ENCODE measurements at places on chromosomes 1 and 21.

DNA sequence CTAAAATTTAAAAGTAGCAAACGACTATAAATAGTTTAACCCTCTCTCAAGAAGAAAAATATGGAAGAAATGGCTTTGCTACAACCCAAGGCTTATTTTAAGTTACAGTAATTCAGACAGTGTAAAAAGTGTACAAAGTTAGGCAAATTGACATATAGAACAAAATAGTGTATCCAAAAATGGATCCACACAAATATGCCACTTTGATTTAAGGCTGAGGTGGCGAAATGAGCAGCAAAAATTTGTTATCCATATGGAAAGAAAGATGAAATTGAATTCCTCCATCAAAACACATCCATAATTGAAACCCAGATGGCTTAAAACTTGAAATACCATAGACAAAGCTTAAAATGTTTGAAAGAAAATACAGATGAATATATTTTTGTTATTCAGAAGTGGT lies 540.8 kb downstream of the BRINP3 start:
- DNase-seq, result no peak

DNA sequence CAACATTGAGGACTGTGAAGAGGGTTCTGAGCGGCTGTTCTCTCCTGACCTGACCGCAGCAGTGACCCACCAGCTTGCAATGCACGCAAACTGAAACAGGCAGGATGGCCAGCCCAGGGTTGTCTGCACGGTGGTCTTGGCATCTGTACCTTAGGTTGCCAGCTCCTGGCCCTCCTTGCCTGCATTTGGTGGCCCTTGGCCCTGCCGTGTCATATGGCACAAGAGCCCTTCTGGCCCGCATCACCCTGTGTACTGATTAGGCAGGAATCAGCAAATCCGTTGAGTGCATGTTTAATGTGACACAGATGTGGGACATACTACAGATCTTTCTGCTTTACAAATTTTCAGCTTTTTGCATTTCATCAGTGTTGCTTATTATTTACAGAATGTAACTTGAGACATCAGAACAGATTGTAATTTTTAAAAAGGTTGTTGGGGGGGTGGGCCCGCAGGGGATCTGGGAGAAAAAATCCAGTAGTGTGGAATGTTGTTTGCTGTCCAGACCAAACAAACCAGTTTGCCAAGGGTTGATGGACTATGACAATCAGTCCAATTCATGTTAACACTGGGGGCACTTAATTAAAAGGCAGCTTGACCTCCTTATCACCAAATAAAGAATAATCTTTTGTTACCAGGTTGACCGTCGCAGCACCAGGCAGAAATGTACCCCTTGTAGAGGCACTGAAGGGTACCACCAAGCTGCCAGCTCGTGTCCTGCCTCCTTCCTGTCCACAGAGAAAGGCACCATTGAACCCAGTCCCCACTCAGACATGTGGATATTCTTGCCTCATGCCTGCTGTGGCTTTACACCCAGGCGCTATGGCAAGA lies 132.6 kb downstream of the DHRS3 start:
- DNase-seq, result peak; percentile 56

- no peak for DNase-seq
These were observed 145.8 kb upstream of the TMPRSS15 start for GRCh38 chr21:18549214-18549905.

GRCh38 chr1:869499-870244 lies 54.1 kb upstream of the SAMD11 start:
- peak; percentile 66 for DNase-seq

DNA sequence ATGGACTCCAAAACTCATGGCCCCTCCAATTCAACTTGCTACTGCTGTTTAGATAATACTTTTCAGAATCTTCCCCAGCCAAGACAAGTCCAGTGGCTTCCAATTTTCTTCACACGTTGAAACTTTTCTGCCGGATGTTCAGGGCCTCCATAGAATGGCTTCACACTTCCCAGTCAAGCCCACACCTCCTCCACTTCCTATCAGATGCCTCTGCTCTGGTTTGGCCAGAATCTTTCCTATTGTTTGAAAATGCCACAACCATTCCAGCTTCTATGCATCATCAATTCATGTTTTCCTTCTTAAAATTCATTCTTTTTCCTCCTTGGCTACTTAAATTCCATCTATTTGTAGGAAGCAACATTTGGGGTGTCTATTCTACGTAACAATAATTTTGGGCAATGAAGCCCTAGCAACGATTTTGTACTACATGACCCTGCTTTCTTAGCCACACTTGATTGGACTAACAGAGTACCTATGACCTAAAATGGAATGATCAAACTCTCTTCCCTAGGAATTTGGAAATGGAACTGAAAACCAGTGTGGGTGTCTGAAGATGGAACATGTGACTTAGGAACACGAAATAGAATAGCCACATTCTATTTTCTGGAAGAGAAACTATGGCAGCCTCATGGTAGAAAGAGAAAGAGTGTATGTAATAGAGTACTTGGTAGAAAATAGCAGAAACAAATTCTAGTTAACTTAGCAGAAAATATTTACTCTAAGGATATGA lies 74.1 kb upstream of the CNIH3 start:
- no peak for DNase-seq

- DNase-seq, result no peak
These were observed 180.4 kb downstream of the FOXD2 start for GRCh38 chr1:47618222-47618720.

- DNase-seq, result no peak
These were observed 390.6 kb downstream of the PTPRC start for GRCh38 chr1:199029401-199029800.

- DNase-seq, result peak; percentile 95
These were observed 262.6 kb upstream of the SGIP1 start for GRCh38 chr1:66271216-66271903.

GRCh38 chr1:27574871-27575831 lies 28.8 kb downstream of the AHDC1 start:
- DNase-seq, result peak; percentile 92

DNA sequence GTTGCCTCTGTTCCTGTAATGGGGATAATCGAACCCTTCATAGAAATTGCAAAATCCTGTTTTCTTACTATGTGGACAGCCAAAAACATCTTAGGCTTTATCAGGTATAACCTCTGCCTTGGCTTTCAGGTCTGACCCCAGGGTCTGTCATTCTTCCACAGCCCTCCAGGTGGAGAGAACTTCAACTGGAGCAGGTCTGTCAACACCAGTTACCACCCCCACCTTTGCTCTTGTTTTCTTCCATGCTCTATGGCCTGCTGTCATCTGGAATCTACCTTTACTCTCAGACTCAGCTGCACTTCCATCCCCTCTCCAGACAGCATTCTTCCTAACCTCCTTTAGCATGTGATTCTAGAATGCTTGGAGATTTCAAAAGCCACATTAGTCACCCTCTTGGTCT lies 10.4 kb upstream of the GJA9 start:
- DNase-seq, result no peak

DNA sequence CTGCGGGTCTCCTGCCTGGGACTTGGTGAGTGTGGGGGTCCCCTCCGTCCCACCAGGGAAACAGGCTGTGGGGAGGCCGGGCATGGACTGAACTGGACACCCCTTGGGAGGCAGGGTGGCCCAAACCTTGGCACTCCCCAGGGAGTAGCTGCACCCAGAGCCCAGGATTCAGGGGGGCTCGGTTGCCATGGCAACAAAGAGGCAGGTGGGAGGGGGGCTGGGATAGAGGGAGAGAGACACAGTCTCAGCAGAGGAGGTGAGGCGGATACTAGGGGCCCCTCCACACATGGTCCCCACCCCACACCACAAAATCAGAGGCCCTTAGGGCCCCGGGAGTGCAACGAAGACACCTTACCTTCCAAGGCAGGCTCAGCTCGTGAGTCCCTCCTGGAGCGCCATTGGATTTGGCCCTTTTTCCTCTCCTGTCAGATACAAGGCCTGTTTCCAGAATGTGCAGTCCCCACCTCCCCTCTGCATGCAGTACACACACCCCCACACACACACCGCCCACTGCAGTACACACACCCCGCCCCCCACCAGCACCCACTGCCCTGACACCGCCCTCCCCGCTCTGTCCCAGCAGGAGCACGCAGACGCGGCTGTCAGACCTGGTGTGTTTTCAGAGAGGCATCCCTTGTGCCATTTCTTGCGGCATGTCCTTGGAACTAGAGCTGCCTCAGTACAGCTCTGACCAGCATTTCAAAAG lies 27.2 kb downstream of the KCNAB2 start:
- no peak for DNase-seq

DNA sequence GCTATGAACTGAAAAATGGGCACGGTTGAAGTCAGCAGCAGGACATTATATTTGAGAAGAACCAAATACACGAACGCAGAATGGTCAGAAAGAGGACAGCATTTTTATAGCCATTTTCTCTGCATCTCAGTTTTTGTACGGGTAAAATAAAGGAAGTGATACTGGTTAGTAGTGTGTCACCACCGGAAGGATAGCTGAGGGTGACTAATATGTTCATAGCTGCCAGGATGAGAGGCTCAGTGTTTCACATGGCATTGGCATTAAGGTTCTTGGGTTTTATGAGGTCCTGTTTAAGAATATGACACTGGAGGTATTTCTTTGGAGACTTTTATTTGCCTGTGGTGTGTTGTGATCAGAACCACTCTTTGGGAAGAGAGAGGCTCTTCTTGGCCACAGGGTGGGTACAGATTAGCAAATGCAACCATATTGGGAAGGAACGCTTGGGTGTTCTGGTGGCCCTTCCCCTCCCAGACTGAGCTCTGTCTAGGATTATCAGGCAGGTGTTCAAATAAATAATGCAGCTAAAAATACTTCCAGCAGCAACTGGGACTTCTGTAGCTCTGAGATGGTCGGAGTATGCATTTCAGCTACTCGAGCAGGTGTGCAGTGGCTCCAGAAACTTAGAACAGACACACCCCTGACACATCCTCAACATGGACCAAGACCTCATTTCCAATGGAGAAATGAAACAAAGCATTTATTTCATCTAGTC lies 158.2 kb downstream of the PBX1 start:
- no peak for DNase-seq

DNA sequence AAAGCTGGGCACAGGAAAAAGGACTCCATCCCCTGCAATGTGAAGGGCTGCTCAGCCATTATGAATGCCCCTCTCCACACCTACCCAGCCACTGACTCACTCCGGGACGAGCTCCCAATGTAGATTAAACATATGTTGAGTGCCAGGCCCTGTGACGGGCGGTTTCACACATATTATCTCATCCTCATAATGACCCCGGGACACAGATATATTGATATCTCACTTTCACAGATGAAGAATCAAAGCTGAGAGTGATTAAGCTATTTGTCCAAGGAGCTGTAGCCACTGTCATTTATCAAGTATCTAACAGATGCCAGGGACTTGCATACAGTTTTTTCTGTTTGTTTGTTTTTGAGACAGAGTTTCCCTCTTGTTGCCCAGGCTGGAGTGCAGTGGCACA lies 35.0 kb upstream of the SLC30A1 start:
- DNase-seq, result no peak

DNA sequence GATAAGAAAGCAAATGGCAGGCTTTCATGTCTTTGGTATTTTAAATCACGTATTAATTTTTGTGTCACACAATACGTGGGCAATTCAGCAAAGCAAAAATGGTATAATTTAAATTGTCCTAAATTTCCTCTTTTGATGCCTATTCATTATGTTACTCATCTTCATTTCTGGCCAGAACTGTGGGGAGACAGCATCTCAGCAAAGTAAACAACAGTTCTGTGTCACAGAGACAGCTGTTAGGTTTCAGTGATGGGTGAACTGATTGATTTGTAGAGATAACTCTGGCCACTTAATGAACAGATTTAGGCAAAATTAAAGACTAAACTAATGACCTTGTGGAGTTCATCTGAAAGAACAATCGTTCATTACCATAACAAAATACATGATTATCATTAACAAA lies 49.2 kb downstream of the FH start:
- DNase-seq, result no peak

DNA sequence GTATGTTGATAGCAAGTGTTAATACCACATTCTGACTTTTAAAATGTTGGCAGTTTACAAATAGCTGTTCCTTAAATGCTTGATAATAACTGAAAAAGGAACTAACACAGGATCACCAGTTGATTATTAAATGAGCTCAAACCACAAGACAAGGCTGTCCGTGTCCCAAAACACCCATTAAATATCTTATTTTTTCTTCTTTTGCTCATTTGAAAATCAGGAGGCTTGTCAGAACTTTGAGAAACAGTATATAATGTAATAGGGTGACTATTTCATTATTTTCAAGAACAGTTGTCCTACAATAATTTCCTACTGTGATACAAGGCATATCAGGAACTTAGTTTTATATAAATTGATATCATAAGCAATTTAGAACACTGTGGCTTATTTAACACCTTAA lies 2.7 kb downstream of the CDKN2C start:
- no peak for DNase-seq

DNA sequence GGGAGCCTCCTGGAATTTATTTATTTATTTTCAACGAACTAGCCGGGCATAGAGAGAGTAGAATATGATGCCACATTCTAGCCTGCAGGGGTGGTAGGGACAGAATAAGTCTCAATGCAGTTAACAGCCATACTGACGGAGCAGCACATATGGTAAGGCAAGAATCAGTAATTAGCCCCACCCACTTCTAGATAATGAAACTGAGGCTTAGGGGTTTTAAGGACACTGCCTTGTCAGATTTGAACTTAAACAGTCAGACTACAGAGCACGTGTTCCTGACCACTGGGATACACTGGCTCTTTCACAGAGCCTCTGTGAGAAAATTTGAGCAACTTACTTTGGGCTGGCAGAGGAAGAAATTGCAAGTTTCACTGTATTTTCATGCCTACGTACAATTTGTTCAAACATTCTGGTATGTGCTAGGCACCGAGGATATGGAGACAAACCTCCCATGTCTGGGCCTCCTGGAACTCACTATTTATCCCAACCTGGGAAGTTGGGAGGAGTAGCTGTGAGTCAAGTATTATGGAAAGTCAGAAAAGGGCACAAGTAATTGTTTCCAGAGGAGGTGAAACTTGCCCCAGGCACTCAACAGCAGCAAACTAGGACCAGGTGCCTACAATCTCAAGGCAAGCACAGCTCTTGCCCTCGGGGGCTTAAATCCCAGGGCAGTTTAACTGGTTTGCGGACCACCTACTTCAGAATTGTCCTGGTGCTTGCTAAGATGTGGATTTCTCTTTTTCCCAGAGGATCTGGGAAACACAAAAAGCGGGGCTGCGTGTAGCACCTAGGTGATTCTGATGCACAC lies 1.6 kb upstream of the CLIC4 start:
- peak; percentile 32 for DNase-seq

DNA sequence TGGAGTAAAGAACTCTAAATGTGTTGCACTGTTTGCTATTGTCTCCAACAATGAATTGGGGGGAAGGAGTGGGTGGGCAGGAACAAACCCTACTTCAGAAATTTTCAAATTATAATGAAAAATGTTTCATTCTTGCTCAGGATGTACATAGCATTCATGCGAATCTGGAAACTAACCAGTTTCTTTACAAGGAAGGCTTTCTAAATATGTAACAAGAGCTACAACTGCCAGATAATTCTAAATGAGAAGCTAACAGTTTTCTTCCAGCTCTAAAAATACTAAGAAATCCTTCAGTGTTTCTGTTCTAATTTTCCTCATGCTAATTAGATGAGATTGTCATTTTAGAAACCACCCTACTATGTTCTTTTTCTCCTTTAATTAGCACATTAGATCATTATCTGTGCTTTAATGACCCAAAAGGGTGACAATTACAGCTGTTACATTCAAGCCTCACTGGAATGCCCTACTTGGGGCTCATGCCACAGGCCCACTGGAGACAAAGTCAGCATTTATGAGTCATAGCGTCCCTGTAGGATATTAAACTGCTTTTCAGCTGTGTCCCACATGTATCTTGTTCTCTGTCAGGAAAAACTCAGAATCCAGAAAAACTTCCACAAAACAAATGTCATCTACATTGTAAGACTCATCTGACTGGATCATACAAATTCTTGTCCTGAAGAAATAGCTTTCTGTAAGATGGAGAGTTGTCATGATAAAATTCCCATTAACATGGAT lies 804.6 kb upstream of the CXADR start:
- no peak for DNase-seq

GRCh38 chr1:178844436-178844835 lies 26.4 kb downstream of the ANGPTL1 start:
- no peak for DNase-seq
